Stimulated activated CD8-positive, alpha-beta memory T cell treated with anti-CD3 and anti-CD28 coated beads, Interleukin-4, amount 100 ng/mL, for 4 hours (primary cell): ENCODE measurements at places on chromosomes 6 and 20.

DNA sequence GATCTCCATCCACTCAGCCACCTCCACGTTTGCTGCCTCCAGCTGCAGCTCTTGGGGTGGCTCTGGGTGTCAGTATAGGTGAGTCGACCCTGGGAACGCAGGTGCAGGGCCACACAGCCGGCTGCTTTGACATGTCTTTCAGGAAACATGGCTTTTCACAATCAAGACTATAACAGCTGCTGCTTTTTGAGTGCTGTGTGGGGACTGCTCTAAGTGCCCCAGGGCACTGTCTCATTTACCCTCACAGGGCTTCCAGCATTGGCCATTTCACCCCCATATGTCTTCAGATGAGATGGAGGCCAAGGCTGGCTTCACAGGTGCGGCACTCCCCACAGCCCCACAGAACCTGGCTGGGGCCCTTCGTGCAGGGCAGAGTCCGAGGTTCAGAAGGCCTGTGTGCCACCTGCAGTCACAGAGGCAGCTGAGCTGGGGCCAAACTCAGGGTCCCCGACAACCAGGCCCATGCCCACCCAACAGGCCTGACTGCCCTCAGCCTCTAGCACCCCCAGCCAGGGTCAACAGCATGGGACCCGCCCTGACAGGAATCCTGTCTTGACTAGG is 14.9 kb upstream of the CST7 start:
- no peak for DNase-seq

- no peak for DNase-seq
Observed at GRCh38 chr20:22833851-22834250, 201.3 kb upstream of the SSTR4 start.

- DNase-seq = no peak
Observed at GRCh38 chr6:129860908-129861665, at the start of gene TMEM244. Gene TMEM244 (minus strand): TSS chr6:129861315. CDS start chr6:129861188, 127 bp downstream.

- no peak for DNase-seq
Observed at GRCh38 chr6:157763129-157763903, 59.7 kb upstream of the SNX9 start.

- no peak for DNase-seq
Observed at GRCh38 chr6:149050160-149050559, 267.4 kb upstream of the TAB2 start.

- no peak for DNase-seq
Observed at GRCh38 chr20:58293453-58293852, 16.1 kb upstream of the RAB22A start.

DNA sequence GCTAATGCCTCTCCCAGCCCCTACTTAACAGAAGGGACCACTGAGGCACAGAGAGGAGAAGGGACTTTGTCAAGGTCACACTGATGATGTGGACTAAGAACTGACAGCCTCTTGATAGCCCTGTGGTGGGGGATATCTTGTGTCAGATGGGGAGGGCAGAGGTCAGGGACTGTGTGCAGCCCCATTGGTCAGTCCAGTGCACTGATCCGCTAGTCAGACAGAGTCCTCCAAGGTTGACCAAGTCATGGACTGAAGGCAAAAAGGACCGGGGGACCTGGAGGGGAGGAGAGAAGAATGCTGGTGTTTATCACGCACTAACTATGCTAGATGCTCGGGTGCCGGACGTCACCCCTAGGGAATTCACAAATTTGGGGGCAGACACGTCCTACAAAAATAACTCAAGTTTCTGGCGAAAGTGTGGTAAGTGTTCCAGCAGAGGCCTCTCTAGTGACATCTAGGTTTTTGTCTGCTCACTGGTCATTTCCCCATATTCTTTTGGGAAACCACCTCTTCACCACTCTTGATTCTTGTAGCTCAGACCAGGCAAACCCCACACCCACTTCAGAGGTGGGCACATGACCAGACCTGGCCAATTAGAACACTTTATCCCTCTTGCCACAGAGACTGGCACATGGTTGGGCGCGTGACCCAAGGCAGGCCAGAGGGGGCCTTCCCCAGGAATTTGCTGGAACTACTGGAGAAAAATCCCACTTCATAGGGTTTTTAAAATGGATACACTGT is 21.0 kb downstream of the TCF15 start:
- no peak for DNase-seq

DNA sequence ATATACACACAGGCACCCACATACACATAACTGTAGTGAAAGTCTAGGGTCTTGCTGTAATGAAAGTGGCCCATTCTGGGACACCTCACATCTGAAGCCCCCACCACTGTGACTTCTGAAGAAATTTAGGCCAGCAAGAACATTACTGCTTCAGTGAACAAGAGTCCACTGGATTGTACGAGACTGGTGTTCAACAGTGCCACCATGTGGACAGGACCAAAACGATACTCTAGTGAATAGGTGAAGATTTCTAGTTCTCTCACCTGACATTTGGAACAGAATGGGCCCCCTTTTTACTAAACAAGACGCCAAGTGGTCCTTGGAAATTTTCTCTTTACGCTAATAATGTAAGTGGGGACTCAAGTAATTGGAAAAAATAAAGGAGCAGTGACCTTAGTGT is 156.9 kb downstream of the MAFB start:
- no peak for DNase-seq

GRCh38 chr20:31835977-31836852 is 9.2 kb downstream of the FOXS1 start:
- DNase-seq = no peak

GRCh38 chr20:38184101-38184500 is 19.0 kb upstream of the TGM2 start:
- no peak for DNase-seq

- no peak for DNase-seq
Observed at GRCh38 chr6:13181393-13181792, 146.9 kb downstream of the TBC1D7 start.

- no peak for DNase-seq
Observed at GRCh38 chr6:5029609-5030008, 25.8 kb upstream of the RPP40 start.

DNA sequence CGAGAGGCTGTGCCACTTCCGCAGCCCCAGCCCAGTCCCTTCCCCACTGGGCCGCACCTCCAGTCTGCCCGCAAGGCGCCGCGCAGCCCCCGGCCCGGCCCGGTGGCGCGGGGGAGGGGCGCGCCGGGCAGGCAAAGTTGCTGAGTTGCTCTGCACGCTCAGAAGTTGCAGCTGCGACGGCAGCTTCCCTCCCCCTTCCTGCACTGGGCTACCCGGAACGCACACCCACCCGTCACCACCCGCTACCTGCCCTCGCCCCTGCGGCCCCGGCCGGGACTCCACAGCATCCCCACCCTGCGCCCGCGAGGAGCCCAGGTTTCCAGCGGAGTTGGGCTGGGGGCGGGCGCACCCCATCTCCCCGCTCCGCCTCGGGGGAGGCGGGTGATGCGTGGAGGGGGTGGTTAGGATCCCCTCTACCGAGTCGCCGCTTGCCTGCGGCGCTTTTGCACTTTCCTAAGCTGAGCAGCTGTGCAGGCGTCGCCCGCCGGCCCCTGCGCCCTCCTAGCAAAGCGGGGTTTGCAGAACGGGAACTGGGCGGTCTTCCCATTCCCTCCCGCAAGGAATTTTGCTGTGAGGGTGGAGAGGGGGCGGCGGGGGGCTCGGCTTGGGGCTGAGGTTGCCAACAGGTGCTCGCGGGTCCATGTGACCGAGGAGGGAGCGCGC is 55.9 kb upstream of the RREB1 start:
- peak; percentile 22 for DNase-seq

- DNase-seq = no peak
Observed at GRCh38 chr6:110933912-110934311, 24.6 kb upstream of the GTF3C6 start.

DNA sequence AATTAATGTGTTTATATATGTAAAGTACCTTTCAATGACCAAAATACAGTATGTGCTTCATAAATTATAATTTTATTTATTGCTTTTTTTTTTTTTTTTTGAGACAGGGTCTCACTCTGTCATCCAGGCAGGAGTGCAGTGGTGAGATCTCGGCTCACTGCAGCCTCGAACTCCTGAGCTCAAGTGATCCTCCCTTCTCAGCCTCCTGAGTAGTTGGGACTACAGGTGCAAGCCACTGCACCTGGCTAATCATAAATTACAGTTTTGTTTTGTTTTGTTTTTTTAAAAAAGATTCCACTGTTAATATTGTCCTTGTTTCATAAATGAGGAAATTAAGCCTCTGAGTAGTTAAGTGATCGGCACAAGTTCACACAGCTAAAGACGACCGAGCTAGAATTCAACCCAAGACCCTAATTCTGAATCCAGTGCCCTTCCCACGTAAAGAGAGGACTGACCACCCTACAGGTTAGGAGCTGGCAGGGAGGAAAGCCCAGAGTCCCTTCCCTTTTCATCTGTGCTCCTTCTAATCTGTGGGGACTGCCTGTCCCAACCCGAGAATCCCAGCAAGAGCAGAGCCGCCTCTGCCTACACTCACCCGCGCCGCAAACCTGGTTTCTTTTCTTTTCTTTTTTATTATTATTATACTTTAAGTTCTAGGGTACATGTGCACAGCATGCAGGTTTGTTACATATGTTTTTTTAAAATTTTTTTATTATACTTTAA is 8.5 kb upstream of the GDF5 start:
- no peak for DNase-seq

- DNase-seq = no peak
Observed at GRCh38 chr6:13434777-13435176, 52.6 kb downstream of the GFOD1 start.

GRCh38 chr6:139549561-139550070 is 175.2 kb upstream of the CITED2 start:
- DNase-seq = no peak

DNA sequence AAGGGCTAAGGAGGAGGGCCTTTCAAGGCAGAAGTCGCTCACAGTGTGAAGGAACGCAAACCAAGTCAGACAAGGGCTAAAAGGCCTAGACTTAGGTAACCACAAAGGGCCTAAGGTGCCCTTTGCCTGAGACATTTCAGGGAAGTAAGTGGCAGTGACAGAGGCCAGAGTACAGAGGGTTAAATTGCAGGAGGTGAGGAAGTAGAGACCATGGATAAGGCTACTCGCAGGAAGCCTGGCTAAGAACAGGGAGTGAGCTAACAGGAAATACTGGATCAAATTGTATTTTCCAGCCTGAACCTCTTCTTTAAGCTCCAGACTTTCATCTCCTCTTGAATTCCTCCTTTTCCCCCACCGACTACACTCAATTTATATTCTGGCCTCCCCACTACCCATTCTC is 16.6 kb downstream of the ZHX3 start:
- DNase-seq = no peak

- DNase-seq = no peak
Observed at GRCh38 chr20:51083447-51083846, 60.5 kb upstream of the KCNG1 start.

DNA sequence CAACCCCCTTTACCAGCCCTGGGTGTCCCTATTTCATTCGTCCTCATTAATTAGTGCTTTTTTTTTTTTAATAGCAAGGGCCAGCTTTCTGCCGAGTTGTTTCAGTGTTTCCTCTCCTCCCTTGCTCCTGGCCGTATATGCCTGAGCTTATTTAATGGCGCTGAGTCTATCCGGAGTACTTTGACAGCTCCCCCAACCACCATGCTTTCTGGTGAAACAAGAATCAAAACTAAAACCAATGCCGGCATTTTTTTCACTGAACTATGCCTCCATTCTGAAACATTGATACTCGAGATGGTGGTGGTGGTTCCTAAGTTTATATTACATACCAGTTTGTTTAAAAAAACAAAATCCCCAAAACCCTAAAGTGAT is 1.2 kb downstream of the DCBLD1 start:
- no peak for DNase-seq

DNA sequence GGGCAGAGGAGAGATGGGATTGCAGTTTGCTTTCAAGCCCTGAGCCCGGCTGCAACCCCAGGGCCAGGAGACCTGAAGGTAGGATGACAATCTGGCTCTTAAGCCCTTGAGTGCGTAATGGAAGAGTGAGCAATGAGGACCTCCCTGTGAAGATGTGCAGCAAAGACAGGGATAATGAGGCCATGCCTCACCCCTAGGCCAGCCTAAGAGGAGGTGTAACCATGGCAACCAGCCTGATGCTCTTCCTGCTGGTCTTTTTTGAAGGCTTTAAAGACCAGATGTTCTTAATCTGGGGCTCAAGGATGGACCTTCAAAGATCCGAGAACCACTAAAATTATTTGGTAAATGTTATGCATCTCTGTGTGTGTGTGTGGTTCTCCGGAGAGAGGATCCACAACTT is 8.2 kb downstream of the ARHGAP40 start:
- DNase-seq = no peak

DNA sequence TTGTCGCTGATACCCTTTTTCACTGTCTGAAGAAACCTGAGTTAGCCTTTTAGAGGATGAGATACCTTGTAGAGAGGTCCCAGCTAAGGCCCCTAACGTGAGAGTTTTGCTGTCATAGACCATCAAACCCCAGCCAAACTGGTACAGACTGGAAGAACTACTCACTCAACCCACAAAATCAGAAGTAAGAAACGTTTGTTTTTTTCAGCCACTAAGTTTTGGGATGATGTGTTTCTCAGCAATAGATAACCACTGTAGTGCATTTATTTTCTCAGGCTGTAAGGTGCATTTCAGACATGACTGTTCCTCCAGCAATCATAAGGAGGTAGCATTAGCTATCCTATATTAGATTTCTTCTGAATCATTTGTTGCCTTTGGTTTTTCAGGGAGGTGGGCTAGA is 407.3 kb upstream of the FLRT3 start:
- no peak for DNase-seq

DNA sequence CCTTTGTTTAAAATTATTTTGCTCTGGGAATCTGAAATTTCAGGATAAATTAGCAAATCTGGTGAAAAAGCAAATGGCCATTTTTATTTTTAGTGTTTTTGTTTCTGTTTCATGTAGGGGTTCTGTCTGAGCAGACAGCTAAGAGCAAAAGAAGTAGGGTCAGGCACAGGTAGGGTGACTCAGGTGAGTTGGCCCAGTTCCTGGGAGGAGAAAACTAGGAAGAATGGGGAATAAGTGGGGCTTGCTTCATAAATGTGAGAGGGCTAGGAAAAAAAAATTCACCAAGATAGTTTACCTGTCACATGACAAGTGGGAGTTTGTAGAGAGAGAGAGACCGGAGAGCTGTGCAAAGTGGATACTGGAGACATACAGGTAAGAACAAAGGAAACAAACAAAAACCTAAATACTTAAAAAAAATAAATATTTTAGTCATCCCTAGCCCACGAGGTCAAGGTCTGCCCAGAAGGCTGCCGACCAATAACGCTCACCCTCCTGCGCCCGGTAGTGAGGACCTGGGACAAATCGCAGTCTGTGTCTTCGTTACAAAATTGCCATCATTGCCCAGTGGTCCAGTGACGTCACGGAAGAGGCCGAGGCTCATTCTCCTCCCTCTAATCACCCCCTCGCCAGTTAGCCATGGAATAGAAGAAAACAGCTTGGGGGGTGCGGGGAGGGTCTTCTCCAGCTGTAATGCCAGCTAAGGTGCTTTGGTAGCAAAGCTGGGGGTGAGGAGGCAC is 2.3 kb downstream of the THBD start:
- no peak for DNase-seq

GRCh38 chr20:47013606-47014005 is 119.0 kb downstream of the EYA2 start:
- DNase-seq = no peak
